ENCODE measurements at places on chromosomes 12 and 14. TPM values are rescaled to one million over a fixed set of nuclear protein-coding genes. Genes with fewer than 3 reads are reported as not detected.
A peak's percentile ranks its signal among the peaks of the same experiment; 100 is the strongest.

GRCh38 chr12:58916921-58917511, 3.3 kb downstream of the LRIG3 start:
- DNase-seq: no peak

- DNase-seq: peak; percentile 57
These were observed 52.4 kb upstream of the EIF5 start for GRCh38 chr14:103281496-103282231.

DNA sequence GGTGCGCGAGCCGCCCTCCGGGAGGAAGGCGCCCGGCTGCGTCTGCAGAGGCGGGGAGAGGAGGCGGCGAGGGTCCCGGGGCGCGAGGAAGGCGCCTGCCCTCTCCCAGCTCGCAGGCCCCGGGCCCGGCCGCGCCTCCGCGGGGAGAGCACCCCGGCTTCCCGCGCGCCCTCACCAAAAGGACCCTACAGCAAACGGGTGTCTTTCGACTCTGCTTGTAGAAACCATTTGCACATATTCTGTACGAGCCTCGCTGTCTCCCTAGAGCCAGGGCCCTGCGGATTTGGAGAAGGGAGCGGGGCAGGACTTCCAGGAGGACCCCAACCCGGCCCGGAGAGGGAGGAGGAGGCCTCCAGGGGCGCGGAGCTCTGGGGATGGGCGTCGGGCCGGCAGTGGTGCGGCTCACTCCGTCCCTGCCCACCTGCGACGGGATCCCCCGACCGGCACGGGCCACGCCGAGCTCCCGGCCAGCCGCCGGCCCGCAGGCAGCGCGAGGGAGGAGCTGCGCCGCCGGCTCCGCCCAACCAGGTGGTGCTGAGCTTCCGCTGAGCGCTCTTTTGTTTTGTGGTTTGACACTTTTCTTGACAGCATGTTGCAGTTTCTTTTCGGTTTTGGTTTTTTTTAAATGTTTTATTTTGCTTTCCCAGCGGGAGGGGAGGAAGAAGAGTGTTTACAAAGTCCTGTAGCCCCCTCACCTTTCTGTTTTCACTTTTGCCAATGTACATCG, 103.3 kb upstream of the FKBP4 start:
- DNase-seq: no peak

GRCh38 chr12:9751204-9752144, 9.2 kb downstream of the CD69 start:
- no peak for DNase-seq

- DNase-seq: peak; percentile 93
These were observed at the start of gene BCL2L2 for GRCh38 chr14:23306412-23307145. TSS of gene BCL2L2 (plus strand) at chr14:23306833. CDS start at chr14:23307768, 935 bp downstream.

GRCh38 chr12:76957301-76957700, 78.5 kb upstream of the CSRP2 start:
- no peak for DNase-seq

- no peak for DNase-seq
These were observed 120.1 kb upstream of the FZD10 start for GRCh38 chr12:130041983-130042812.

DNA sequence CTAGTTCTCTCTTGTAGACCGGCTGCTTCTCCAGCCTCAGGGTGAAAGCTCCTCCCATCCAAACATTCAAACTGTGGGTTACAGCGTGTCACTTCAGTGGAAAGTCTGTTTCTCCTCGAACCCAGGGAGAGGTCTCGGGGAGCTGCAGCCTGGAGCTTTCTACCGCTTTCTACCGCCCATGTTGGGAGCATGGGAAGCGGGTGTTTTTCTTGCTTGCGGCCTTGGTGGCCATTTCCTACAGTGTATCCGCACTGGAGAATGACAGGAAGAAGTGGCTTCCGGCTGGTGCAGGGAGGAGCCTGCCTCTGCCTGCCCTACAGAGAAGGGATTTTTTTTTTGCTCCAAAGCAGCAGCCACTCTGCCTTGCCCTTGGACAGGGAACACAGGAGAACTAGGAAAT, 21.2 kb downstream of the ZFP36L1 start:
- DNase-seq: no peak

DNA sequence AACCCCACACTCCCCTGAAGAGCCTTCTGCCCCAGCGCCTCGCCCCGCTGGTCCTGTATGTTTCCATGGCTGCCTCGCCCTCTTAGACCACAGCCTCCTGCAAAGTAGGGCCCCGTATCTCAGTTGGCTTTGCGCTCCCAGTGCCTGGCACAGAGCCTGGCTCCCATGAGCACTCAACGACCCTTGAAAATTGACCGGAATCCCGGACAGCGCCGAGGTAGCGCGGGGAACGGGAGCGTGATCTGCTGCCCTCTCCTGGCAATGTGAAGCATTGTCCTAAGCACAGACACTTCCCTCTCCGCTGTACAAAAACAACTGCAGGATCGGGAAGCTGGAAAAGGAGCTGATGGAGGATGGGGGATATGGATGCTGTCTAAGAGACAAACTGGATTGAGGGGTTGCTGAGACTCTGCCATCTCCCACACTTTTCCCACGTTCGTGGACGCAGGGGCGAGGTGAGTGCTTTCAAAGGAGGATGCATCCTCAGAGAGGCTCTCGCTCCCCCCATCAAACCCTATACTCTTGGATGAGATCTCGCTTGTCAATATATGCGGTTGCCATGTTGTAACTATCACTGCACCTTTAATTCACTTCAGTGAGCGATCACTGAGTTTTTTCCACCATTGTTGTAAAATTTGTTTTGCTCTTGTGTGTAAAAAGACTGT, 10.7 kb upstream of the FKBP4 start:
- DNase-seq: no peak

DNA sequence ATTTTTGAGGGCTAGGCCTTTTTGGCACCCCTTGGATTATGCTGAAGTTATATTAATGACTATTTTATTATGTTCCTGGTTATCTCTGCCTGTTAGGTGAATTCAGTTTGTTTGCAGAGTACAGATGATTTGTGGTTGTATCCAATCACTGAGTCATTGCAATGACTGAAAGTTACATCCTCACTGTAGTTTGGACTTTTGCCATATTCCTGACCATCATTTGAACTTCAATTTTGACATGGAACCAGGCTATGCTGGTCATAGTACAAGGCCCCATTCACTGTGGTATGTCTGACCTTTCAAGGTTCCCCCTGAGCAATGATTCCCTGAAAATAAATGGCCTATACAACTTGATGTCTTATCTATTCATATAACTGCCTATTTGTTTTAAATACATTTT, 621.0 kb downstream of the CCER1 start:
- no peak for DNase-seq

Gene CIDEB
- 2.0 TPM for total RNA-seq

Gene WNT5B
- total RNA-seq: 3.0 TPM

Gene CNTN1
- total RNA-seq: 0.16 TPM

Gene REM2
- not detected for total RNA-seq

Gene TMEM63C
- not detected for total RNA-seq

Gene APOLD1
- total RNA-seq: 70.2 TPM

Gene SYCP3
- not detected for total RNA-seq

Data from right atrium auricular region (tissue), 2 donors.